Mucosa of gallbladder (tissue), 1 donor: ENCODE measurements at places on chromosomes 1 and 21. TPM values are rescaled to one million over a fixed set of nuclear protein-coding genes. Genes with fewer than 3 reads are reported as not detected.

The KCNE2 gene
- not detected for total RNA-seq

DNA sequence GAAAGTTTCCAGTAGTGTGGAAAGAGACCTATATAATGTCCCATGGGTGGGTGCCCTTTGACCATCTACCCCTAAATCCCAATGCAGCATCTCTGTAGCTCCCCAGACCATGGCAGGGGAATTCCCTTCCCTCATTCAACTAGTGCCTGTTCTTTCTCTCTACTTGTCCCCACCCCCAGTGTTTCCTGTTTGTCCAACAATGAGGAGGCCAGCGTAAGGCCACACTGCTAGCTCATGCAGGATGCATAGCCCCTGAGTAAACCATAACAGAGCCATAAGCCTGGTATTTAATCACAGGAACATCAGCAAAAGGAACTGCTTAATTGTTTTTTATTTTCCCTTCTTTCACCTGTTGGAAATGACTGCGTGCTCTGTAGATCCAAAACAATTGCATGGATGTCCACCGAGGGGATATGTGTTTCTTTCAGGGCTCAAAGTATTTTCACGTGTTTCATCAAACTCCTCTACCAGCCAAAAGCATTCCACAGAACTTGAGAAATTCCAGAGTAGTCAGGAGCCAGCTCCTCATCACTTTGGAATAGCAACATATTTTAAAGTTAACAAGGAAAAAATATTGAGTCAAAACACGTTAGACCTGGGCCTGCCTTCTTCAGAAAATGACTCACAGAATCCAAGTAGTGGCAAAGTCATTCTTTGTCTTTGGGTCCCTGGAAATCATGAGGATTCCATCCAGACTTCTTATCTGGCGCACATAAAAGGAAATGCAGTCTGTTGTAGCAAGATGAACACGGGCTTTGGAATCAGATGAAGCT lies 162.5 kb upstream of the SGIP1 start:
- no peak for DNase-seq

- no peak for DNase-seq
These were observed 55.1 kb downstream of the ZBTB18 start for GRCh38 chr1:244106176-244106575.

GRCh38 chr1:56174176-56174885 lies 405.0 kb downstream of the PLPP3 start:
- DNase-seq: no peak

The LAPTM5 gene
- total RNA-seq: 111 TPM

The BACE2 gene
- 174 TPM for total RNA-seq

DNA sequence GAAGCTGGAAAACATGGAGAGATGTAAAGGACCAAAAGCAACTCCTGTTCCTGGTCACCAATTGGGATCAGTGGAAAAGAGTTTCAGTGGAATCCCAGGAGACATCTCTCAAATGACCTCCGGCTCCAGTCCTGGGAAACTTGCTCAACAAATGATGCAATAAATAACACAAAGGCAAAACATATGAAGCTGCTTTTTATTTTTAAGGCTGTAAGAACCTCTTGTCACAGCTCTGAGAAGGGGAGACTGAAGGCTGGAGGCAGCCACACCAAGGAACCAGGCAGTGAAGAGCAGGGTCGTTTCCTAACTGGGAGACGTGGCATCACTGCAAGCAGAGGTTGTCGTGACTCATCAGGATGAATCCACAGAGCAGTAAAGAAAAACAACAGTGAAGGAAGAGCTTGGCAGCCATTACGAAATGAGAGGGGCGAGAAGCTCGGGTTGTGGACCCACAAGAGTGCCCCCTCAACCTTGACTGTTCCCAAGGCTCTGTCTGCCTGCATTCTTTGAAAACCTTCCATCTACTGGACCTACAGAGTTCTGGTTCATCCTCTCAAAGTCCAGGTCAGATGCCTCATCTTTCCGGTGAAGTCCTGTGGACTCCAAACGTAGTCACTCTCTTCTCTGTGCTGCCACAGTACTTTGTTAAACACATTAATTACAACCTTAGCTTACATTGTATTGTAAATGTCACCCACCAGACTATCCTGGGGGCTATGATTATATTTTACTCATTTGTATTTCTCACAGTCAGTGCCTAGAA lies 32.1 kb downstream of the JAK1 start:
- DNase-seq: no peak

GRCh38 chr1:46489638-46490405 lies at the start of gene DMBX1:
DMBX1 (plus strand) TSS chr1:46489836; CDS start chr1:46507011, 17,175 bp downstream.
- DNase-seq: peak; percentile 13
